ENCODE measurements at places on chromosomes 11 and 22.

DNA sequence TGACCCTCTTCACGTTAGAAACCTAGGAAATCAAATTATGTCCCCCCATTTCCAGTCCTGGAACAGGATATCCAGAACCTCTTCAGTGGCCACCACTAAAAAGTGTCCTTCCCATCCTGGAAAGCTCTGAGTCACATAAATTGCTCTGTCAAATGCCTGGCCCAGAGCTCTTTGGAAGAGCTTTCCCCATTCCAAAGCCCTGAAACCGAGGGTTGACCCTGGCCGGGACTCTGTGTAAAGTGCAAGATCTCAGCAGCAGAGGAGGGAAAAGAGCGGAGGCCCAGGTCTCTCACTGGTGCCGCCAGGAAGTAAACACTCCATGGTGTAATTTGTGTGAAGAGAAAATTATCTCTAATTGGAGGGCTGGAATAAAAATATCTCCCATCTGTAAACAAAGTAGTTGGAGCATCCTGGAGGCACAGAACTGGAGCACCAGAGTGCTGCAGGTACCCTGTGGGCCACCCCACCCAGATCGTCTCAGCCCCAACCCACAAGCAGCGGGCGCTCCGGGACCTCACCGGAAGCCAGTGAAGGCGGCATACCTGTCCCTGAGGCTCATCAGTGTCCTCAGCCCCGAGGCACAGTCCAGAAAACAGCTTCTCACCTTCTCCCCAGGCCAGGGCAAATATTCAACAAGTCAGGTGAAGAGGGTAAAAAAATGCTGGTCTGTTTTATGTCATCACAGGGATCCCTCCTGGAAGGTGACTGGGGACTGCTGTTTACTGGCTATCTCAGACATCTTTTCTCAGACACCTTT is 4.7 kb upstream of the JAM3 start:
- H3K4me1 ChIP-seq = peaks cover 4% of the 10 kb centered on the region
- H3K4me3 ChIP-seq = no peak overlapping the region
- DNase-seq = no peak
- no peak overlapping the region for H3K27ac ChIP-seq
- no peaks in the 10 kb centered on the region for H3K36me3 ChIP-seq
- peaks cover 14% of the 10 kb centered on the region for H3K27me3 ChIP-seq

- H3K4me1 ChIP-seq = no peaks in the 10 kb centered on the region
- H3K27ac ChIP-seq = no peak overlapping the region
- no peaks in the 10 kb centered on the region for H3K36me3 ChIP-seq
- no peaks in the 10 kb centered on the region for H3K27me3 ChIP-seq
These were observed 65.1 kb downstream of the USP35 start for GRCh38 chr11:78253797-78254196.

DNA sequence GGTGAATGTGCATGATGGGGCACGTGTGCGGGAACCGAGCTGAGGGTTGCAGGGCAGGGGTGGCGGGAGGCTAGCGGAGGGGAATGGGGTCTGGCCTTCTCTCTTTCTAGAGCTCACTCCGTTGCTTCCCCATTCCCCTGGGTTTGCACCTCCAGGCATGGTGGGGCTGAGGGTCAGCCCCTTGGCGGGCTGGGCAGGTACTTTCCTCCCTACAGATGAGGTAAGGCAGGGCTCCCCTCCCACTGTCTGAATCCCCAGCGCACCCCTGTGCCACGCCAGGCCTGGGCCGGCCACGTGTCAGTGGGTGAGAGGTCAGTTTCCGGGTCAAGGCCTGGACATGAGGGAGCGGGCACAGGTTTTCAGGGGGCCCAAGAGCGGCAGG is 8.9 kb downstream of the SUSD2 start:
- H3K4me3 ChIP-seq = no peak overlapping the region
- no peaks in the 10 kb centered on the region for H3K27me3 ChIP-seq
- H3K36me3 ChIP-seq = no peaks in the 10 kb centered on the region
- H3K27ac ChIP-seq = no peak overlapping the region
- peaks cover 6% of the 10 kb centered on the region for H3K4me1 ChIP-seq

GRCh38 chr11:32911413-32911812 is 18.8 kb downstream of the QSER1 start:
- H3K4me1 ChIP-seq = no peaks in the 10 kb centered on the region
- H3K27ac ChIP-seq = no peak overlapping the region
- H3K27me3 ChIP-seq = no peaks in the 10 kb centered on the region
- DNase-seq = no peak
- H3K36me3 ChIP-seq = no peaks in the 10 kb centered on the region

DNA sequence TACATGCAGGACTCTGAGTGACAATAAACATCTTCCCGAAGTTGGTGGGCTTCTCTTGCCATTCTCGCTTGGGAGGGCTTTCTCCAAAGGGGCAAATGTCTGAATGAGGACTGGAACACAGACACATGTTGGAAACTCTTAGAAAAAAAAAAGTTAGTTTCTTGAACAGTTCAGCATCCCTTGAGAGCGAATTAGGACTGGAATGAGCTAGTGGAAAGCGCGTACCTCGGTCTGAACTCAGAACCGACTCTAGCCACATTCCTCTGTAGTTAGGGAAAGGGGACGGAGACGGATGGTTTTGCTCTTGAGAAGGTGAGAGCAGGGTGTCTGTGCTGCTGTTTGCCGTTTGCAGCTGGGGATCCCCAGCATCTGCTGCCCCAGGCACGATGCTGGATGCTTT is 517.3 kb downstream of the TBC1D22A start:
- no peaks in the 10 kb centered on the region for H3K36me3 ChIP-seq
- H3K4me3 ChIP-seq = no peak overlapping the region
- H3K27me3 ChIP-seq = no peaks in the 10 kb centered on the region
- no peaks in the 10 kb centered on the region for H3K4me1 ChIP-seq
- H3K27ac ChIP-seq = no peak overlapping the region

DNA sequence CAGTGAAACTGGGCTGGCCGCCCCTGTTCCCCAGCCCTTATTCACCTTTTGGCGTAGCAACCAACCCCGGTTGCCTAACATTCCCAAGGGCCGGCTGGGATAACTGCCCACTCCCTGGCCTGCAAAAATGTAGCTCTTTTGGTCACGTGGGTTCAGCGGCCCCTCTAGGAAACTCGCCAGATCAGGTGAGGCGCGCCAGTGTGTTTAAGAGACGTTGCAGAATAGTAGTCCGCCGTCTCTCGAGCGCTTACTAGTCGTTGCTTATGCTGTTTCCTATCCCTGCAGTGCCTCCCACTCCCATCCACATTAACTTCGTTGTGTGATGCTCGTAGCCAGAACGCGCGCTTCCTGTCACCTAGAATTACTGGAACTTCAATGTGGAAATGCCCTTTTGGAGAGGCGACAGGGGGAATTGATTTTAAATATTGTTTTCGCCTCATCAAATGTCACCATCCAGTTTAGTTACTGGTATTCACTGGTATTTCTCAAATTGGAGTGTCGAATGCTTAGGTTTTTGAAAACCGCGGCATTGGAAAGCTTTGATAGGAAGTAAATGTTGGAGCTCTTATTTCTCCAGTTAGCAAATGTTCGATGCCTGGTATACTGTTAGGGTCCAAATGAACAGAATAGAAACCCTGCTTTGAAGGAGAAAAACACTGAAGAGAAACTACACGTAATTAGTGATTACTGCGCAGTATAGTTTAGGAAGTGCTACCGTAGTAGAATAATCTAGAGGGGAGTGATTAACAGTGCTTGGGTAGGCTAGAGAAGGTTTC is 823 bp downstream of the CEP57 start:
- H3K27ac ChIP-seq = peak overlapping the region; percentile 100
- peak; percentile 15 for DNase-seq
- no peaks in the 10 kb centered on the region for H3K27me3 ChIP-seq
- peak overlapping the region; percentile 93 for H3K4me3 ChIP-seq

DNA sequence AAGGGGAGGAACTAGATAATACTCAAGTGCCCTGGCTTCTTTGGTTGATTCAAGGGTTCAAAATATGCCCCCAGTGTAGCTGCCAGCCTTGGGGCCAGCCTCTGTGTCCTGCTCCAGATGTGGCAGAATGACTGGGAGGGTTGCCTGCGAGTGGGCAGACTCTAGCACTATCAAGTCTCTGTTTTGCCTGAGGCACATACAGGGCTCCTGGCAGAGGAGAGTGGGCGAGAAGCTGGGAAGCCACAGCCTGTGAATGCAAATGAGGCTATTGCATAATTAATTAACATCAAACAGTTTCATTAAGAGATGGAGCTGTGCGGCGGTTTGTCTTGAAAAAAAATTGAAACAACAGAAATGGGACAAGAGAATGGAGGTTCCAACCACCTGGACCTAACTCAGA is 50.8 kb downstream of the BUD13 start:
- no peaks in the 10 kb centered on the region for H3K4me1 ChIP-seq
- no peaks in the 10 kb centered on the region for H3K27me3 ChIP-seq
- H3K27ac ChIP-seq = no peak overlapping the region
- no peak for DNase-seq
- no peaks in the 10 kb centered on the region for H3K36me3 ChIP-seq
- H3K4me3 ChIP-seq = no peak overlapping the region

DNA sequence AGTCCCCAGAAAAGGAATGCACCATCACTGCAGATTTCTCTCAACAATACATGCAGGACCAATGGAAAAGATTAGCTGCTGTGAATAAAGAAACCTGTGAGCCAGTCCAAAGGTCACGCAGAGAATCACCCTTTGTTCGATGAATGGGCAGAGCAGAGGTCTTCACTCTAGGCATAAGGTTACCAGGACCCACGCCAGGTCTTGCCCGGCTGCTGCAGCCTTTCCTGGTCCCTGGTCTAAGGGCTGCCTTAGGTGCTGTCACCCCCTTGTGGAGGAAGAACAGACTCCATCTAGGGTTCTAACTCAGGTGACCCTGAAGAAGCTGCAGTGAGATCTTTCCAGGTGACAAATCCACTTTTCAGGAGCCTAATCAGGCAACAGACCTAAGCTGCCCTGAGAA is 29.0 kb upstream of the NAP1L4 start:
- no peak overlapping the region for H3K27ac ChIP-seq
- H3K4me1 ChIP-seq = peaks cover 54% of the 10 kb centered on the region
- peak; percentile 57 for DNase-seq
- peaks cover 55% of the 10 kb centered on the region for H3K36me3 ChIP-seq
- H3K27me3 ChIP-seq = no peaks in the 10 kb centered on the region

DNA sequence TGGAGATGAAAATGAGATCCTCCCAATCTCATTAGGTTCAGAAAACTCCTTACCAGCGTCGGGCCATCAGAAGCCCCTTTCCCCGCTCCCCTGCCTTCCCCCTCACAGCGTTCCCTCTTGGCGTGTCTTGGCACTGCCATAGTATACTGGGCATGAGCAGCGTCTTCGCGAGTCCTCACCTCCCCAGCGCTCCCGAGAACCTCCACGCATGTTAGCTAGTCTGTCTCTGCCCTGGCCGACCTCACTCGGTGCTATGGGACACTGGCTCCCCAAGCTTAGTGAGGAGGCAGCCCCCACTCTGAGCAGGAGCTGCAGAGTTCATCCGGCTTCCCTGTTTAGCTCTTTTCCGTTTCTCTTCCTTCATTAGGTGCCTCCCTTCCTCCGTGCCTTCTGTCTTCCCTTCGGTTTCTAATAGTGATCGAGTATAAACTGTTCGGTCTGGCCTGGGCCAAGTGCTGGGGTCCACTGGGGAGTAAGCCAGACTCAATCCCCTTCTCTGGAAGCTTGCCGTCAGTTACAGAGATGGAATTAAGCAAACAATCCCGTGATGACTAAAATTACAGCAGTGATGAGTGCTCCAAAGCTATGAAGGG is 63.8 kb upstream of the OPCML start:
- H3K27ac ChIP-seq = no peak overlapping the region
- no peaks in the 10 kb centered on the region for H3K36me3 ChIP-seq
- DNase-seq = no peak
- no peak overlapping the region for H3K4me3 ChIP-seq

DNA sequence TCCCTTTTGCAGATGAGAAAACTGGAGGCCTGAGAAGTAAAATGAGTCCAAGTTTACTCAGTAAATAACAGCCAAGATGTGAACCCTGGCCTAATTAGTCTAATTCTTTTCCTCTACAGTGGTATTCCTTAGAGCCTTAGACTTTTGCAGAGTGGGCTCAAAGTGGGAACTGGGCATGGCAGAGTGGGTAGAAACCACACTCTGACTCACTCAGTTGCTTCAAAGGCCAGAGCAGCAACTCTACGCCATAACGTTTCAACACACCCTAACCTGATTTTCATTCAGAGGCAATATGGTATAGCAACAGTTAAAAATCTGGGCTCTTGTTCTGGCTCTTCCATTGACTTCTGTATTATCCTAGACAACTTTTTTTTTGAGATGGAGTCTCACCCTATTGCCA is 2.8 kb downstream of the THRSP start:
- no peaks in the 10 kb centered on the region for H3K27me3 ChIP-seq
- no peak overlapping the region for H3K27ac ChIP-seq
- H3K4me3 ChIP-seq = no peak overlapping the region
- H3K4me1 ChIP-seq = no peaks in the 10 kb centered on the region

GRCh38 chr11:118002541-118003423 is 16.6 kb downstream of the IL10RA start:
- no peaks in the 10 kb centered on the region for H3K27me3 ChIP-seq
- H3K27ac ChIP-seq = peak overlapping the region; percentile 76
- H3K36me3 ChIP-seq = peaks cover 32% of the 10 kb centered on the region
- peak overlapping the region; percentile 10 for H3K4me3 ChIP-seq

- no peak for DNase-seq
- H3K27ac ChIP-seq = no peak overlapping the region
- H3K36me3 ChIP-seq = no peaks in the 10 kb centered on the region
- no peak overlapping the region for H3K4me3 ChIP-seq
- H3K27me3 ChIP-seq = no peaks in the 10 kb centered on the region
These were observed 51.8 kb downstream of the SLN start for GRCh38 chr11:107660066-107660465.

DNA sequence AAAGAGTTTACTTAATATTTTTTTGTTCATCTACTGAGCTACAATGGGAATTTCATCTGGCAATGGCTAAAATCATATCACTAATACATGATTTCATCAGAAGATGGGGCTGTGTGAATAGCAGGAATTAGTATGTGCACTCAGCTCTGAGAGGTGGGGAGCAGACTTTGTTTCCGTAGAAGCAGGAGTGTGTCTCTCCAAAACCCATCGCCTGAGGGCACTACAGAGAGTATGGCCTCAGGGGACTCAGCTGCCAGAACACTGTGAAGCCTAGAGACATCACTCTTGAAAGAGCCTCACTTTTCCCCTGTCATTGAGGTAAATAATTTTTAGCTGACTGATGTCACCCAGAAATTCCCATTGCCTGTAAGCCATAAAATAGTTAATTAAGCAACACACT is 261.4 kb upstream of the ISX start:
- no peaks in the 10 kb centered on the region for H3K27me3 ChIP-seq
- no peak overlapping the region for H3K27ac ChIP-seq
- H3K4me3 ChIP-seq = no peak overlapping the region

DNA sequence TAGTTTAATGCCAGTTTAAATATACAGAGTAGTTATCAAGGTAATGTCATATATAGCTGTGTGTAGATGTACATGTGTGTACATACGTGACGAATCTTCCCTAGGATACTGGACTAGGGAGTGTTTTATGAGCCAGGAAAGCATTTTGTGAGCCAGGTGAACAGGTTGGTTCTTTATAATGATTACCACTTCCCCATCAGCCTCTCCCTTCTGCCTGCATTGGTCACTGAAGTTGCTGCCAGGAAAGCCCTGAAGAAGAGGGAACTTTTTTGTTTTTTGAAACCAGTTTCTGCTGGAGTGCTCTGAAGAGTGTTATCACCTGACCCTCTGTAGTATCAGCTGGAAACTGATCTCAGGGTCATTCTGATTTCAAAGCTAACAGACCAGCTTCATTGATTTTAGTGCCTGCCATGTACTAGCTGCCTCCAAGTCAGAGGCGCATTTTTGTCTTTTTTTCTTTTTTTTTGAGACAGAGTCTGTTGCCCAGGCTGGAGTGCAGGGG is 14.2 kb upstream of the ST14 start:
- no peak for DNase-seq
- H3K4me3 ChIP-seq = no peak overlapping the region
- no peaks in the 10 kb centered on the region for H3K27me3 ChIP-seq
- peaks cover 16% of the 10 kb centered on the region for H3K4me1 ChIP-seq
- no peak overlapping the region for H3K27ac ChIP-seq
- peaks cover 18% of the 10 kb centered on the region for H3K36me3 ChIP-seq

Data from CD4-positive, alpha-beta T cell (primary cell).